HS-27A (cell line): ENCODE measurements at places on chromosomes 5 and 9.

DNA sequence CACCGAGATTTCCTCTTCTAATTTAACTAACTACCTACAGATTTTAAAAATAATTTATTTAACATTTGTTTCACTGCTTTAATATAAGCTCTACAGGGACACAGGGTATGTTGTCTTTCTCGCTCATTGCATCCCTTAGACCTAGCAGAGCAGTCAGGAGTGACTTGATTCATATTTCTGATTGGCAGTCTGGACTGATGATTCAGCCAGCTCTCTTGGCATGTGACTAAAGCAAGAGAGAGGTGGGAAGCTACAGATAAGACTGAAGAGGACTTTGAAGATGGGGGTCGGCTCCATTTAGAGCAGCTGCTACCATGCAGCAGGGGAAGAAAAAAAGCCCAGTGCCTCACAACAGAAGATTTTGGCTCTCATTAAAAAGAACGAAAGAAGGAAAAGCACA is 173.4 kb upstream of the STK32A start:
- no peak for DNase-seq

DNA sequence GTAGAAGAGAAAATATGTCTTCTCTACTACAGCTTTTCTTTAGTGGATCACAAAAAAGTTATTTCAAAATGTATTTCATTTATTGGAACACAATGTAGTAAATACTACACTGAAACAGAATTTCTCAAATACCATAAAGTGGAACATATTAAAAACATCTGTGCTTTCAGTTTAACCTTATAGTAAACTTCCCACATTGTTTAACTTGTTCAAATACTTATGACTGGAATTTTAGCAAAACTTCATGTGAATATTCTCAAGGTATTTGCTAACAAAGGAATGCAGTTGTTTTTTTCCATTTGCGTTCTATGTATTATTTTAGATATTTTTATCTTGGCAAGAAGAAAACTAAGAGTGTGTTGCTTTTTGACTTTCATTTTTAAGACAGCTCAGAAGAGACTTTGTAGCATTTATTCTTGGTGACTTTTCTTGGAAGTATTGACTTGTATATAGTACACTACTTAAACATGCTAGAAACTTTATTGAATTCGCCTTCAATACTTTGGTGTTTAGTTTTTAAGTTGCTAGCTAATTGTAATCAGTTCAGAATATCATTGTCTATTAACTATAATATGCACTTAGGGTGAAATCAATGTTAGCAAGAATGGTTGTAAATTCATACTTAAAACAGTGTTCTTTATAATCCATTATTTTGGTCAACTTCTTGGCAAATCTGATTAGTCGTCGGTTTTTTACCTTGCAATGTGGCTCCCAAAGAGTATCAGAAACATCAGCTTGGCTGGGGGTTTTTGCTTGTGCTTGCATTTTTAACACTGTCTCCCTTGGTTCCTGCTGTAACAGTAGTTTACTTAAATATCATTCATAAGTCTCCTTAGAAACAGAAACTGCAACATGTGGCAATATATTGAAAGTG is 5.0 kb upstream of the RHOBTB3 start:
- no peak for DNase-seq

- DNase-seq, result no peak
These were observed 99.8 kb downstream of the KLHL3 start for GRCh38 chr5:137636099-137636498.

GRCh38 chr9:136020206-136020605 is 59.0 kb upstream of the UBAC1 start:
- DNase-seq, result no peak

- DNase-seq, result no peak
These were observed 131.4 kb upstream of the IRX4 start for GRCh38 chr5:2014058-2014610.

DNA sequence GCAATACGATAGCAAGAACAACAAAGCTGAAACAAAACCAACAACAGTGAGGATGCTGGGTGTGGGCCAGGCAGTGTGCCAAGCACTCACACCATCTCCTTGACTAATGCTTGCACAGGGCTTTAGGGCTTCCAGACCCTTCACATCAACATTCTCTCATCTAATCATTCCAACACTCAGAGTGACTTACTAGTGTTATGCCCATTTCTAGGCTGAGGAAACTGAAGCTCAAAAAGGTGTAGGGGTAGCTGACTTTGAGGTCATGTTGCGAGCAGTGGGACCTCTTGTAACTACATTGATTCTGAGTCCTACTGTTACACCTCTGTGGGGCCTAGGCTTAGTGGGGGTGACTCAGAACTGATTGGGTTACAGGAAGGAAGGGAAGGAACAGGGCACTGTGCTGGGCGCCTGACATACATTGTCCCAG is 9.7 kb downstream of the ANGPTL2 start:
- DNase-seq, result no peak

DNA sequence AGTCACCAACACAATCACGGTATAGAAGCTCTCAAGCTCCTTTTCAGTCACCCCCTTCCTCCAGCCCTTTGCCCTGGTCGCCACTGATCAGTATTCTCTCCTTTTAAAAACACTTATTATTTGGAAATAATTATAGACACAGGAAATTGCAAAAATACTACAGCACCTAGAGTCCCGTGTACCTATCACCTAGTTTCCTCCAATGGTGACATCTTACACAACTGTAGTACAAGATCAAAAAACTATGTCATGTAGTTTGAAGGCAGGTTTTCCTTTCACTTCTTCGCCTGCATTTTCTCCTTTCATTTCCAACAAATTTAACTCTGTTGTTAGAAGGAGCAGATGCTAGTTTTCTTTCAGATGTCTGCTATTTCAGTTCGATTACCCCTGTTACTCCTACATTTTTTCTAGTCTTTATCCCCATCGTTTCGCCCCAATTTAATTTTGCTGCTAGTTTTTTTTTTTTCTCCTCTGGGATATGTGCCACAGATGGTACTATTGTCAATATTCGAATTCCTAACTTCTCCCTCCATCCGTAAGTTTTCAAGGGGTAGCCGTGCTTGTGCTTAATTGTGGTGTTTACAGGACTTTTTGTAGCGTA is 612 bp upstream of the ATG10 start:
- no peak for DNase-seq

DNA sequence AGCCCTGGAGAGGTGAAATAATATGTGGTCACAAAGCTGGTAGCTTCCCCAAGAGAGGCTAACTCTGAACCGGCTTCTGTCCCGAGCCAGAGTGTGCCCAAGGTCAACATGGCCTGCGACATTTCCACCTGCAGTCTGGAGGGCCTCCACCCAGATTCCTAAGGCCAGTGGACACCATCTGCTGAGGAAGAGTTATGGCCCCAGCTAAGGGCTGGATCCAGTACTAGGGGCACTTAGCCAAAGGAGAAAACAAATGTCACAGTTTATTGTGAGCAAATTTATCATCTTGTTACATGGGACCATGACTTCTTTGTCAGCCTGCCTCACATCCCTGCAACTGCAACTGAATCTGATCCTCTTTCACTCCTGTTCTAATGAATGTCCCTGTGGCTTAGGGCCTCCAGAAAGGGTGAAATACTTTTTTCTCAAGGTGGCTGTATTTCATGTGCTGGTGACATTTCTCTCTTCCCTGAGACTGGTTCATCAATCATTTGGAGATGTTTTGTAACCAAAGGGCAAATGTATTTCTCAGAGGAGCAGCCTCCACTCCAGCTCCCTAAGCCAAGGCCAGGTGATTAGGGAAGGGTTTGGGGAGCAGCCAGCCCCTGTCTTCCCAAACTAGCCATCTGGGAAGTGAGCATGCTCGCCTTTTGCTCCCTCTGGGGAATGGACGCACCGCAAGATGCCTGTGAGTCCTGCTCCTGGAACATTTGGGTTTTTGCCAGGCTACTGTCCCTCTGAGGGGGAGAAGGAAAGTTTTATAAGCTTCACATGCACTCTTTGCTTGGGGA is 148.3 kb downstream of the CMYA5 start:
- DNase-seq, result no peak

- no peak for DNase-seq
These were observed 209.3 kb downstream of the ROR2 start for GRCh38 chr9:91740701-91741100.

- DNase-seq, result no peak
These were observed 9.3 kb upstream of the FGD3 start for GRCh38 chr9:92938025-92938424.

- DNase-seq, result no peak
These were observed 237.4 kb upstream of the PRDM9 start for GRCh38 chr5:23269981-23270380.

DNA sequence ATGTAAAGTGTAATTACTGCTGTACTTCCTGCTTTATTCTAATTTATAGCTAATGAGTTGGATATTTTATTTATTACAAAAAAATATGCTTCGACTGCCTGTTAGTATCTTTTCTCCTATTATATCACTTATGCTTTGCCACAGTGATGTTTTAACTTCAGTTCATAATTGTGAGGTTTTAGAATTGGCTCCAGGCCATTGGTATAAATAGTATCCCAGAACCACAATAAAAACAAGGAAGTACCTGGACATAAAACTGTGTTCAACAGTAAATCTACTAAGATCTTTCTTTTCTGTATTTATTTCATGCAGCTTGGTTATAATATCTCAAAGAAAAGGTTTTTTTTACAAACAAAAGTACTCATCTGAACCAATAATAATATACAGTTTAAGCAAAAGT is 354.3 kb upstream of the CDH9 start:
- DNase-seq, result no peak

DNA sequence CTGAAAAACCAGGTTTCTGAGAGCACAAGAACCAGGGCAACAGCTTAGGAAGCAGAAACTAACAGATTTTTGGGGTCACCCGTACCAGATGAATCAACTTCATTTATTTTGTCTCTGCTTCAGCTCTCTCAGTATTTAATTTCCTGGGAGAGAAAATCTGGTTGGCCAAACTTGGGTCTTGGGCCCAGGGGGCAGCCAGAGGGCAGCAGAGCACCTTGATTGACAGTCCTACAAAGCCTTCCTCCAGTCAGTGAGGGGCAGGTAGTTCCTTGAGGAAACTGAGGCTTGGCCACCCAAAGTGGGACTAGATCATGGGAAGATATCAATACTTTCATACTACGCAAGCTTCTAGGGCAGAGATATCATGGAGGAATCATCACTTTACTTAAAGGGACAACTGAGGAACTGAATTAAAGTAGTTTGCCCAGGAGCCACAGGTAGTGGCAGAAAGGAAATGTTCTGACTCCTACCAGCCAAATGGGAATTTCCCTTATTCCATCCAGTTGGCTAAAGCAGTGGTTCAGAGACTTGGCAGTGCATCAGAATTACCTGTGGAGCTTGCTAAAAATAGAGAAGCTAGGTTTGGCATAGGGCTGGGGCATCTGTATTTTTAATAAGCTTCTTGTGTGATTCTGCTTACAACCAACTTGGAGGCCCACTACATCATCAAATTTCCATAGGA is 21.5 kb upstream of the ARHGAP26 start:
- no peak for DNase-seq
